D341Med (cell line): ENCODE measurements at places on chromosomes 11 and 22.

DNA sequence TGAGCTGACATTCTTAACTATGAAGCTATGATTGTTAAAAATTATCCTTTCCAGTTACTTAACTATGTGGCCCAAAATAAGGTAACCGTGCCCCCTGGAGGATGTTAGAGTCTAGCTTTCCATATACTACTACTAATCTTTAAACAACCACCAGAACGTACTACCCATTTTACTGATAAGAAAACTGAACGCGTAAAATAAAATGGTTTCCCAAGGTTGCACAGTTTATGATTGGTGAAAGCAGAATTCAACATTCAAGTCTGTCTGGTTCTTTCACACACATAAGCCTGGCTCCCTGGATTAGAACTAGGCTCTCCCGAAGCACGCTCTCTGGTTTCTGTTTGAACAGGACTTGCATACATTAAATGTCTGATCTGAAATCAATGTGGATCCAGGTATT is 437.8 kb upstream of the CCDC90B start:
- DNase-seq, result peak; percentile 30

GRCh38 chr11:99632969-99633368 is 612.2 kb downstream of the CNTN5 start:
- DNase-seq, result no peak

GRCh38 chr11:66124564-66124963 is 54.5 kb downstream of the PACS1 start:
- no peak for DNase-seq

- DNase-seq, result no peak
These were observed 42.8 kb downstream of the GLYAT start for GRCh38 chr11:58688789-58689503.

DNA sequence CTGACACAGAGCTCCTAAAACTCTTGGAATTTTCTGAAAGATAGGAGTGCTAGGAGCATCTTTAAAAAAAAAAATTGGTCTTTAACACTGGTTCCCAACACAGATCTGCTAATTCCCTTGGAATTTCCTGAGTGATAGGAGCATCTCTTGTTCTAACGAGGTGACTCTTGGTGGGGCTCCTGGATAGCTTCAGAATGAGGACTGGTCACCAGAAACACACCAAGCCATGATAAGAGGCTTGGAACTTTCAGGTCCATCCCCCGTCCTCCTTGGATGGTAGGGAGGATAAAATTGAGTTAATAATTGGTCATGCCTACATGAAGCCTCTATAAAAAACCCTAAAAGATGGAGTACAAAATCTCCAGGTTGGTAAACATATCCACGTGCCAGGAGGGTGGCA is 64.5 kb upstream of the LDLRAD3 start:
- DNase-seq, result no peak

DNA sequence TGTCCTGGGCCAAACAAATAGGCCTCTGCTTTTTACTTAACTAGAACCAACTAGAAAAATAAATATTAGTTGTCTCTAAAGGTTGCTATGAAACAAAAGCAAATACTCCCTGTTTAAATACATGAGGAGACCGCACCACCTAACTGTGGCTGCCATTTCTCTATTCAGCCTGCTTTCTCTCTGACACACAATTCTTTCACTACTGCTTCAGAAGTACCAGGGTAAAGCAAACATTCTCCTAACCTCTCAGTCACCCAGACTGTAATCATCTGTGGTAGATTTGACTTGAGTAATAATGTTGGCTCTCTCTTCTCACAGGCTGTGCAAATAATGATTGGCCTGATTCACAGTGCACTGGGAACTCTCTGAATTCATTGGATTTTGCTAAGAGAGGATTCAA is 41.0 kb upstream of the MS4A8 start:
- no peak for DNase-seq

GRCh38 chr11:115284773-115285172 is 219.4 kb downstream of the CADM1 start:
- DNase-seq, result no peak

GRCh38 chr22:23183061-23183698 is 2.9 kb downstream of the BCR start:
- DNase-seq, result peak; percentile 71
